ENCODE measurements at places on chromosomes 11 and 22. TPM values are rescaled to one million over a fixed set of nuclear protein-coding genes. Genes with fewer than 3 reads are reported as not detected.

The ACR gene
- not detected for total RNA-seq

The KCNJ4 gene
- total RNA-seq = not detected

The ALG8 gene
- 70.1 TPM for total RNA-seq

The SIK3 gene
- 25.6 TPM for total RNA-seq

The TLCD5 gene
- total RNA-seq = 0.46 TPM

The CHADL gene
- 0.11 TPM for total RNA-seq

The WBP2NL gene
- total RNA-seq = 1.3 TPM

The OR4B1 gene
- total RNA-seq = not detected

The TRIM49 gene
- total RNA-seq = not detected

The YAP1 gene
- total RNA-seq = not detected

The GGTLC2 gene
- not detected for total RNA-seq

The DEFB131B gene
- not detected for total RNA-seq

The KBTBD3 gene
- 8.9 TPM for total RNA-seq

The APOL4 gene
- 0.52 TPM for total RNA-seq

The SLCO2B1 gene
- not detected for total RNA-seq

The MYO7A gene
- total RNA-seq = 0.30 TPM

The CBY1 gene
- 10.3 TPM for total RNA-seq

The OR52A1 gene
- not detected for total RNA-seq

The FGF3 gene
- total RNA-seq = not detected

The SCGB1A1 gene
- total RNA-seq = not detected

The CTSW gene
- total RNA-seq = 10.3 TPM

The NLRP10 gene
- total RNA-seq = not detected

The RBFOX2 gene
- 3.2 TPM for total RNA-seq

The OLFML1 gene
- total RNA-seq = not detected

The IGSF9B gene
- total RNA-seq = 101 TPM

The NAV2 gene
- total RNA-seq = 0.39 TPM

The OTOG gene
- not detected for total RNA-seq

The OR5T1 gene
- not detected for total RNA-seq

The VSIG10L2 gene
- total RNA-seq = not detected

The TRIM3 gene
- total RNA-seq = 6.8 TPM

The GRIA4 gene
- not detected for total RNA-seq

The BEST1 gene
- total RNA-seq = not detected

The CNTN5 gene
- not detected for total RNA-seq

The MYEOV gene
- total RNA-seq = not detected

The JAM3 gene
- 2.4 TPM for total RNA-seq

The GLB1L3 gene
- total RNA-seq = 15.4 TPM

The GAL3ST1 gene
- total RNA-seq = not detected

The OR8D4 gene
- not detected for total RNA-seq

The GDPD4 gene
- not detected for total RNA-seq

The OR52N1 gene
- not detected for total RNA-seq

The MRGPRE gene
- total RNA-seq = not detected

The SCN3B gene
- not detected for total RNA-seq

The KRTAP5-7 gene
- 0.21 TPM for total RNA-seq

The DKK3 gene
- not detected for total RNA-seq

The LRRC55 gene
- not detected for total RNA-seq

The ACTN3 gene
- 0.07 TPM for total RNA-seq

The GAB4 gene
- total RNA-seq = not detected

The TRMU gene
- 74.1 TPM for total RNA-seq

The IL18 gene
- total RNA-seq = 1.7 TPM

The TBX10 gene
- not detected for total RNA-seq

The TP53I11 gene
- 4.6 TPM for total RNA-seq

The FGF4 gene
- not detected for total RNA-seq

The NTM gene
- not detected for total RNA-seq

The OR5M11 gene
- not detected for total RNA-seq

The LIF gene
- total RNA-seq = 932 TPM

Data from activated T-helper 2 cell treated with anti-CD3 and anti-CD28 coated beads, Interferon-gamma antibody, Interleukin-2, Interleukin-4, amounts not matched to agents 10 μg/mL and 5 μg/mL and 100 μg/mL, durations not matched to agents 14 hours and 24 hours and 36 hours (primary cell).